ENCODE measurements at places on chromosomes 16 and 17.

GRCh38 chr17:64277831-64278562 is 14.9 kb upstream of the TEX2 start:
- peak; percentile 76 for DNase-seq

- DNase-seq: peak; percentile 82
Measured at GRCh38 chr16:30409125-30410060, 2.0 kb downstream of the ZNF771 start.

DNA sequence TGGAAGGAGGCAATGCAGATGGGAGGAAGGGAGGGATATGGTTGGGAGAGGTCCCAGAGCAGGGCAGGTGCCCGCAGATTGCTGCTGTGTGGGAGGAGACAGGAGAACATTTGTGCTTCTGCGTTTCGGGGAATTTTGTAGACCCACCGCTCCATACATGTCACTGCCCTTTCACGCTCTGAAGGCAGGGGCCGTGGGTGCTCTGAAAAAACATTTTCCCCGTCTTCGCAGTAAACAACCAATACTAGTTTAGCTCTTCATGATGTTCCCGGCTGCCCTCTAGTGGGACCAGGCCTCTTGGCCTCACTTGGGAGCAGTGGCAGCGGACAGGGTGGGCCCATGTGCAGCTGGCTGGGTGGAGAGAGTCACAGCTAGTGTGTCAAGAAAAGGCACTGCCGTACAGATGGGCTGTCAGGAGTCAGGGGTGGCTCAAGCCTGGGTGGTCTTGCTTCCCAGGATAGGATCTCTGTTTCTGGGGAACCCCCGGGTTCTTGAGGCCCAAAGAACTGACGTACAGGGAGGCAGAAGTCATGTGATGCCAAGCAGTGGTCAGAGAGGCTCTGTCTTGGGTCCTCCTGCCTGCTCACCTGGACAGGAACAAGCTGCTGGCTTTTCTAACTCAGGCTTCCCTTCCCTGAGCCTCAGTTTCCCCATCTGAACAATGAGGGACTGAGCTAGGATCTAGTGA is 46.5 kb upstream of the CPNE2 start:
- DNase-seq: peak; percentile 42

DNA sequence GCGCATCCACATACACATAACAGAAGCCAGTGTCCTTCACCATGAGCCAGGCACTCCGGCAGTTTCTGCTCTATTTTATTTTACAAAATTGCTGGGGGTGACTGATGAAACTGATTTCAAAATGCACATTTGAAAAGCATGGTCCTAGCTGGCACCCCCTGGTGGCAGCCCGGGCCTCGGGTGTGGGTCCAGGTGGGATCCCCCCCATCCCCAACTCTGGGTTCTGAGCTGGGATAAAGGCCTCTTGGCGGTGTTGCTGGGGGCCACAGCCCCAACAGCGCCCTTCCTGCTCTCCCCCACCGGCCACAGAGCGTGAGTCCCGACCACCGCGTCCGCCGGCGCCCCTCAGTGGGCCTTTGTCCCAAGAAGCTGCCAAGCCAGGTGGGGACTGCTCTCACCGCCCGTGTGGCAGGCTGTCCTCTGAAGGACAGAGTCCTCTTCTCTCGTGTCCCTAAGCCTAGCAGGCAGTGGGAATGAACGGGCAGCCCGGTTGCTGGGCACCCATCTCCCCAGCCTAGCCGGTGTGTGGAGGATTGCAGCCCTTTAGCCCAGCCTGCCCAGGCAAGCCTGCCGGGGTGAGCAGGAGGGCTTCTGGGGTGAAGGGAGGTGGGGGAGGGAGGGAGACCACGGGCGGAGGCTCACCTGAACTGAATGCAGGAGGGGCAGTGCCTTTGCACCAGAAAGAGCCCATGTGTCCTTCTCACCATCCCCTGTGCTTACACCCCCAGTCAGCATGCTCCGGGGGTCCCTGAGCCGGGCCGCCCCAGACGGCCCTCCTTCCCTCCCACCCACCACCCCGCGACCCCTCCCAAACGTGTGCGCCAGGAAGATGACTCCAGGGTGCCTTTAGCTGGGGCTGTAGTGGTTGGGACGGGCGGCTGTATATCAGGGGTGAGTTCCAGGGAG is 898 bp downstream of the SNAI3 start:
- peak; percentile 71 for DNase-seq

DNA sequence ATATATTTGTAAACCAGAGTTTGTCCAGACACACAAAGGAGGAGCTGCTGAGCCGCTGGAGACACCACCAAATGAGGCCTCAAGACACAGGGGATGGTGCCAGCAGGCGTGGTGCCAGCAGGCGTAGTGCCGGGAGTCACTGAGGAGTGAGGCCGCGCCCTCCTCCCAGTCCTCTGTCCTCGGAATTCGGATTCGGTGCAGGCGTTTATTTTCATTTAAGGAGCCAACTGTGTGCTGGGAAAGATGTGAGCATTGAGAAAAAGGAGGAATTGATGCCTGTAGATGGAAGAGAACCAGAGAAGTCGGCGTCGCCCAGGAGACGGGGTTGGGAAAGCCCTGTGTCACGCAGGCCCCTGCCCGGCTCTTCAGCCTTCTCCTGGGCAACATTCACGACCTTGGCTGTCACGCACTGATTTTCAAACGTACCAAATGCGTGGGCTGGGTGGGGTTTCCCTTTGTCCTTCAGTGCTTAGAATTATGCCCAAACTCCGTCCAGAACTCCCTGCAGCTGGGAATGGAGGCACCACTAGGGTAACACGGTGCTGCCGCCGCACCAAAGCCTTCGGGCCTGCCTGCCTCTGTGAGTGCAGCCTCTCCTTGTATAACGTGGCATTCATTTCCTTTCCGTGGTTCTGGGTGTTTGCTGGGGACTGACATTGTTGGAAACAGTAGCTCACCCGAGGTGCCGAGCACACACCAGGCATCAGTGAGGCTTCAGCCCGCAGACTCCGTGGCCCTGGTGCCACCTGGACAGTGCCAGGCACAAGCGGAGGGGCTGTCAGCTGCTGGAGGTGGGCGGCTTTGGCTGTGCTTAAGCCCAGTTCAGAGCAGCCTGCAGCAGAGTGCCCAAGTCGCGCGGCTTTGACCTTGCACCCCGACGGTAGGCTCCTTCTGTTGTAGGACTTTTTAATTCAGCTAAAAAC is 49.0 kb upstream of the CHMP6 start:
- peak; percentile 65 for DNase-seq

DNA sequence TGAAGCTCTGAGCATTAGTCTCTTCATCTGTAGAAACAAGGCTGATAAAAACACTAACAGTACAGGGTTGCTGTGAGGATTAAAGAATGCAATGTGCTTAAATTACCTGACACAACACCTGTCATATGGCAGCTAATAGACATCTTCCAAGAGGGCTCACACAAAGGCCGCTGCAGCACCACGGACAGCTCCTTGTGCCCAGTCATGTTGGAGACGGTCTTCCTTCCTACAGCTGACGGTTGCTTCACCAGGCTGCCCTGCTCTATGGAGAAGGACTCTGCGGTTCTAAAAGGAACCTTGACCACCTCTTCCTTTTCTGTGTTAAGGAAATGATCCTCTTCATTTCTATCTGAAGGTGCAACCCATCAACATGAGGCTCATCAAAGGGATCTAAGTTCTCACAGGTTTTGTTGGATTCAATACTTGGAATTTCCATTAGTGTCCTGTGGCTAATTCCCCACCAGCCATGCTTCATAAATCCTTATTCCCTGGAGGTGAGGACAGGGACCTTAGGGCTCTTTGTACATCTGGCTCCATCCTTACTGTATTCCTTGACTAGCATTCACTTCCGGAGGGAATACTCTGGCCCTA is 138.9 kb upstream of the CES5A start:
- DNase-seq: no peak

DNA sequence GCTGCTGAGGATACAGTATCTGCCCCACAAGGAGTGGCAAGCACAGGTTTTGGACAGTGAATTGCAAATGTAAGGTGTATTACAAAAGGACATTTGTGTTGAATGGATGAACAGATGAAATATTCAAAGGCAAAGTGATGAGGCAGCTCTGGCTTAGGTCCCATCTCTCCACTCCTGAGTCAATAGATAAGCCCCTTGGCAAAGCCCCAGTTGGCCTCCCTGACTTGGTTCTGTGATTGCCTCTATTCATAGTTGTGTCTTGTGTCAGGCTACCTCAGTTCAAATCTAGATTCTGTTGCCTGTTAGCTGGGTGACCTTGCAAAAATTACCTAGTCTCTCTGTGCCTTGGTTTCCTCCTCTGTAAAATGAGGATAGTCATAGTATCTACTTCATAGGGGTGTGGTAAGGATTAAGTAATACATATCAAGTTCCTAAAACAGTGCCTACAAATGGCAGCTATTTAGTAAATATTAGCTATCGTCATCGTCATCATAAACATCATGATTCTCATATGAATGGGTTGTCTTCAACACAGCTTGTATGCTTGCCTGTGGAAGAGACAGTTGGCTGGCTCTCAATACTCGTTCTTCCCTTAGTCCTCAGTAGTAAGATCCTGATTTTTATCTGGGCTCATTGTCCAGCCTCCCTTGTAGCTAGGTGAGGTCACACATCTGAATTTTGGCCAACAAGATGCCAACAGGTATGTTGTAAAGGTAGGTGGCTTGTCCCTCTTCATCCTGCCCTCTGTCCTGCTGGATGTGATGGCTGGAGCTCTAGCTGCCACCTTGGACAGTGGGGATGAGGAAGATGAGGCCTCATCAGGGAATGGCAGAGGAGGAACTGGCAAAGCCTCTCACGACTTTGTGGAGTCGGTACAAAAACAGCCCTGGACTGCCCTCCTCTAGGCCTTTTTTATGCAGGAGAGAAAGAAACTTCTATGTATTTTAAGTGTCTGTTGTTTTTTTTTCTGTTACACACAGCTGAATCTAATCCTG is 2.1 kb upstream of the MFAP4 start:
- DNase-seq: no peak

DNA sequence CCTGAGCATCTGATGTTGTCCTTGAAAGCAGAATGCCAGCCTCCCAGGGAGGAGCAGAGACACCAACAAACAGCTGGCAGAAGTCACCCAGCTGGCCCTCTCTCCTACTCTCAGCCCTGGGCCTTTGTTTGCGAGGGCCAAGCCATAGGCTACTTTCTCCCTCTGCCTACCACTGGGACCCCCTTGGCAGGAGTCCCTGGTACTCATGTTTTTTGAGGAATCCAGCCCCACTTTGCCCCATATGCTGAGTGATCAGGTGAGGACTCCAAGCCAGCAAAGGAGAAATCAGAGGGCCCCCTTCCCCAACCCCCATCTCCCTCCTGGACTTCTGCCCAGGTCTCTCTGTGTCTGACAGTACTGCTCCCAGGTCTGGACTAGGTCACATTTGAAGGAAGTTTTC is 121.9 kb downstream of the USP31 start:
- DNase-seq: no peak

DNA sequence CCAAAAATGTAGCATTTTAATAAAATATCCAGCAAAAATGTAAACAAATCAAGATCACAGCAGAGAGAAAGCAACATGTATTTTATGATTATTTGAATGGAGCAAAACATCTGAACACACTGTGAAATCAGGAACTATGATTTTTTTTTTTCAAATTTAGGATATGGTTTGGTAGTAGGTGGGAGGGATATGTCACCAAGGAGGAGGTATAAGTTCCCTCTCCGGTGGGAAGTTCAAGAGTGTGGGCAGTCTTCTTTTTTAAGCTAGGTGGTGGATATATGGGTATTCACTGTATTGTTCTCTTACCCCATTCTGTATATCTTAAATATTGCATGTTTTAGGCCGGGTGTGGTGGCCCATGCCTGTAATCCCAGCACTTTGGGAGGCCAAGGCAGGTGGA is 10.2 kb downstream of the CDR2 start:
- DNase-seq: no peak

- DNase-seq: no peak
Measured at GRCh38 chr17:72169823-72170222, 49.0 kb downstream of the SOX9 start.

DNA sequence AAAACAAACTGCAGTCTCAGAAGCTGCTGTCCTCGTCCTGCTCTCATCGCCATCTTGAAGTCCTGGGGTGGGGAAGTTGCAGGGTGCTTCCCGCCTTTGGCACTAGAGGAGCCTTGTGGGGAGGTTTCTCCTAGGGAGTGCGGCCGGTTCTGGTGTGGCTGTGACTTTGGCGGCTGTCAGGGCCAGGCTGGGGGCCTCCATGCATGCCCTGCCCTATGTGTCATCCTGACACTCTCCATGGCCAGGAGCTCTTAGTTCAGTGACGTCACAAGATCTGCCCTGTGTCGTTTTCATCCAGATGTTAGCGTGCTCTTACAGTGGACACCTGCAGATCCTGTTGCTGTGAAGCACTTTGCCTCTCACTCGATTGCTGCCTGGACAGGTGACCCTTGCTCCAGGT is 49.6 kb downstream of the PLD6 start:
- peak; percentile 46 for DNase-seq

GRCh38 chr16:81940781-81941560 is 70.3 kb downstream of the SDR42E1 start:
- DNase-seq: peak; percentile 66

- DNase-seq: no peak
Measured at GRCh38 chr17:81346908-81347349, 48.3 kb upstream of the BAHCC1 start.

- no peak for DNase-seq
Measured at GRCh38 chr17:47295874-47296255, 27.9 kb upstream of the EFCAB13 start.

GRCh38 chr16:17930280-17930679 is 406.3 kb downstream of the NPIPA8 start:
- DNase-seq: no peak

DNA sequence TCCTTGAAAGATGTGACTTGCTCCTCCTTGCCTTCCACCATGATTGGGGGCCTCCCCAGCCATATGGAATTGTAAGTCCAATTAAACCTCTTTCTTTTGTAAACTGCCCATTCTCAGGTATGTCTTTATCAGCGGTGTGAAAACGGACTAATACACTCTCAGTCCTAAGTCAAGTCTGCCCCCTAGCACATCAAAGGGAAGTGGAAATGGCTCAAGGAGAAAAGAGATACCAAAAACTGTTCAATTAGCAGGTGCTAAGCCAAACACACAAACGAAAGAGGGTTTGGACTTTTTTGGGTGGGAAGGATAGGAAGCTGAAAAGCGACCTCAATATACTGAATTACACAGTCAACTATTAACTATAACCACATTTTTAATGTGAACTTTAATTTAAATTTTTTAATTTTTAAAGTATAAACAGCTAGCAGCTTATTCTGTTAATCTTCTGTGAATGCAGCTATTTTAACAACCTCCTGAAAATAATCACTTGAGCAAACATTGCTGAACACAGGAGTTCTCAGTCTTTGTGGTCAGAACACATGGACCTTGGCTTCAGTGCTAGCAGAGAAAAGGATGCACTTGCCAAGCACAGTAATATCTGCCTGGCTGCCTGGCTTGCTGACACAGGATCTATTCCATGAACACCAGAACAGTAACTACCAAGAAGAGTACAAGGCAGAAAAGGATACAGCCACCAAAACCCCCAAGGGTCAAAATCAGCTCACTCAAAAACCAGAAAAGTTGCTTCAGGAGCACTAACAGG is 10.9 kb downstream of the ZNF18 start:
- DNase-seq: no peak

DNA sequence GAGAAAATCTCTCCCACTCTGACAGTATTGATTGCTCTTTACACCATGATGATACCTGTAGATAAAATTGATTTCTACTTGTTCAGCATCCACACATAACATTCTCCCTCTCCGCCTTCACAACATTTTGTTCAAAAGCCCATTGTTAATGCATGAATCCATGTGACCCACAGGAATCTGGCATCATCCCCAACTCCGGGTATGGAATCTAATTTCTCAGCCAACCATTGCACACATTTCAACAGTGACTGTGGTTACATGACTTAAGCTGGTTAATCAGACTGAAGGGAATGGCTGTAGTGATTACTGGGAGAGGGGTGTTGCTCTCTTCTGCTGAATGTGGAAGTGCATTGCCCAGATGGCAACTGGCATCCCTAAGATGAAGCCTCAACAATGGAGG is 161.4 kb upstream of the C16orf82 start:
- no peak for DNase-seq

Measured in LHCN-M2 (cell line).